ENCODE measurements at places on chromosomes 1 and 21.

DNA sequence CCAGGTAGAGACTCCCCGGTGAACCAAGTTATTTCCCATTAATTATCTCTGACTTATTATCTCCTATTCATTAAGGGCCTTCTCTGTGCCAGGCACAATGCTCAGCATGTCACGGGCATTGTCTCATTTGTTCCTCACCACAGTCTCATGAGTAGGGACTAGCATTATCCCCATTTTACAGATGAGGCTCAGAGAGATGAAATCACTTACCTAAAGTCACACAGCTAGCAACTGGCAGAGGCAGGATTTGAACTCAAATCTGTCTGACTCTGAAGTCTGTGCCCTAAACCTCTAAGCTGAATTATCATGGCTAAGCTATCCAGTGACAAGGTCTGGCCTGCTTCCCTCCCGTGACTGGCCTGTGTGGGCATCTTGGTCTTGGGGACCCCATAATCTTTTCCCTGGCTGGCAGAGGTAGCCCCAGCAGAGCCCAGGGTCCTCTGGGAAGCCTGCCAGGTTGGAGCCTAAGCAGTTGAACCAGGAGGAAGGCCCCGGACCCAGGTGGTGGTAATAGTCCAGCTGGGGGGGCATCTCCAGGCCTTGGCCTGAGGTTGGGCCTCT, 4.5 kb downstream of the MAP7D1 start:
- no peak for DNase-seq

GRCh38 chr1:111878649-111879048, 110.8 kb downstream of the KCND3 start:
- no peak for DNase-seq

GRCh38 chr1:55044617-55045397, 5.5 kb downstream of the PCSK9 start:
- no peak for DNase-seq

GRCh38 chr21:23837564-23837963, 1769.7 kb downstream of the MRPL39 start:
- DNase-seq = no peak

DNA sequence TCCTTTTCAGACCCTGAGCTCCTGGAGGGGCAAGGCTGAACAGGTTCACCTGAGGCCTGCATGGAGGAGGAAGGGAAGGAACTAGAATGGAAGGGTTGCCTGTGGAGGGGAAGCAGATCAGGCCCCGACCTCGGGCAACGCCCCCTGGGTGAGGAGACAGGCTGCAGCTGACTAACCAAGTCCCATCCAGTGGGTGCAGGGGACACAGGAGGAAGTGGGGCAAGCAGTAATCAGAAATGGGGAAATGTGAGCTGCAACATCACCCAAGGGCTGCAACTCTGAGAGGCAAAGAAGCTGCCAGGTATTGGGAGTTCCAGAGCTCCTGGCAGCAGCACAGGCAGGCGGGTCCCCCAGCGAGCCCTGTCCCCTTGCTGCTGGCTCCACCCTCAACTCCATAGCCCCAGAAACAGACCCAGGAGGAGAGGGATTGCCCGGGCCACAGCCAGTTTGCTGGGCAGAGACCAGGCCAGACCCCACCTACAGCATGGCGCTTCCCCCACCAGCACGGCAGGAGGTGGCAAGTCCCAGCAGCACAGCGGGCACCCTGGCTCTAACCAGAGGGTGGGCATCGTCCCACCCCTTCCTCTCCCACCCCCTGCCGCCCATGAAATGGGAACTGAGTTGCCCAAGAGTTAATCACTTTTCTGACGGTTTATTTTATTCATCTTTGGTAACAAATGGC, 38.5 kb downstream of the MRPL37 start:
- no peak for DNase-seq

- no peak for DNase-seq
Measured at GRCh38 chr1:221381910-221382623, 359.8 kb downstream of the DUSP10 start.

GRCh38 chr1:81314513-81315233, 486.1 kb upstream of the ADGRL2 start:
- DNase-seq = no peak

DNA sequence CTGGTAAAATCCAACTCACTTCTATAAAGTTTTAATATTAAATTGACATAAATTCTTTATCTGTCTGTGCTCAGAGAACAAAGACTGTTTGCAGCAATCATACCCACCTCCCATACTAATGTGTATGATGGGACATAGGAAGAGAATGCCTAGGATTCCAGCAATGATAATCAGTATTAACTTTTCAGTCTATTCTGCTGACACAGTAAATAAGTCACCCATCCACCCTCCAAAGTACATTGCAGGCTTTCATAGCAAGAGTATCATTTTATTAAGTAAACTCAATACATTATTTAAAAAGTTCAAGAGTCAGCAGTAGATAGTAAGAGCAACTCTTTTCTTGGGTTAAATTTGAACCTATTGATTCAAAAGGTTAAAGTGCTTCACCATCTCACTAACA, 8.8 kb downstream of the RBM34 start:
- no peak for DNase-seq

- no peak for DNase-seq
Measured at GRCh38 chr1:202547215-202547614, 163.0 kb downstream of the SYT2 start.

DNA sequence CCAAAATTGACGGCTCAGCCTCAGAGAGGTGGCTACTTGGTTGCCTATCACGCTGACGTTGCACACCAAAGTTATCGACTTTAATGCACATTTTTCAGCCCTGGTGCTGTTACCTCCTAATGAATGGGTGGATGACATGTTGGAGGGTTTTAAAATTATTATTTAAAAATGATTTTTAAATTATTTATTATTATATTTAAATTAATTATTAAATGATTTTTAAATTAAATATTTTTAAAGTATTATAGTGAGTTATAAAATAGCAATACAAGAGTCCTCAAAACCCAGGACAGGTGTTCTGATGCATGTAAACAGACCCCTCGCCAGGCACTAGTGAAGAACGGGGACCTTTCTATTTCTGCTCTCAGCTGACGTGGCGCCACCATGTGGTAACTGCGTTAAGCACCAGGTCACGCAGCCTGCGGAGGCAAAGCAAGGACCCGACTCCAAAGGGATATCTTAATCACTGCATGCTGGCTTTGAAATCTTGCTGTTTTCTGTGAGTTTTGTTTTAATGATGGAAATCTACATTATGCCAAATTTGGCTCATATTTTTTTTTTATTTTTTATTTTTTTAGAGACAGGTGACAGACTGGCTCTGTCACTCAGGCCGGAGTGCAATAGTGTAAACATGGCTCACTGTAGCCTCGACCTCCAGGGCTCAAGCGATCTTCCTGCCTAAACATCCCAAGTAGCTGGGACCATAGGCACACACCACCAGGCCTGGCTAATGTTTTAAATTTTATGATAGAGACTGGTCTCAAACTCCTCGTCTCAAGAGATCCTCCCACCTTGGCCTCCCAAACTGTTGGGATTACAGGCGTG, 22.6 kb downstream of the CASP9 start:
- DNase-seq = no peak

DNA sequence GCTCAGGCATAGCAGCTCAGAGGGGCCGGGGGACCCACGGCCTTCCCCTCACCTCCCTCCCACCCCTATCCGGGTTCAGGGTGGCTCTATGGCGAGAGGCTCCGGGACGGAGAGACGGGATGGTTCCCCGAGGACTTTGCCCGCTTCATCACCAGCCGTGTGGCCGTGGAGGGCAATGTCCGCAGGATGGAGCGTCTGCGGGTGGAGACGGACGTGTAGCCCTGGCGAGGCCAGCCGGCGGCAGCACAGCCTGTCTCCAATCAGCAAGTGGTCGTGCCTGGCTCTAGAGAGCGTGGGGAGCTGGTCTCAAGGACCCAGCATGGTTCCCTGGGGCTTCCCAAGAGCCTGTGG, 25.9 kb downstream of the ARHGEF16 start:
- DNase-seq = no peak

DNA sequence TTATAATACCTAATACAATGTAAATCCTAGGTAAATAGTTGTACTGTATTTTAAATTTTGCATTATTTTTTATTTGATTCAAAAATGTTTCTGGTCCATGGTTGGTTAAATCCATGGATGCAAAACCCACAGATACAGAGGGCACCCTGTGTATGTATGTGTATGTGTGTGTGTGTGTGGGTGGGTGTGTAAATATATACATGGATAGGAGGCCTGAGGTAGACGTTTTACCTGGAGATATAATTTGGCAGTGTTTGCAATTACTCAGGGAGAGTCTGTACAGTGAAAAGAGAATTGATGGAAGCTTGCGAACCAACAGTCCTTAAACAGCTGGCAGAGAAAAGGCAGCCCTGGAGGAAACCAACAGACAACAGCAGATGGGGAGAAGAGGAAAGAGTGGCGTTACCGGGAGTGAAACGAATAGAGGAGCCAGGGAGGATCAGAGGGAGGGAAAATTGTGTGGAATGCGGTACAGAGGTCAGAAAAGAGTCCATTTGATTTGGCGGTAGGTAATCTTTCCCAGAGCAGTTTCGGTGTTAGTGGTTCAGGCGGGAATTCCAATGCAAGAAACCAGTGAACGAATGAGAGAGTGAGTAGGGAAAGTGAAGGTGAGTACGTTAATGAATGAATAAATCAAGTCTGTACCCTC, 47.9 kb upstream of the NBL1 start:
- DNase-seq = no peak

- no peak for DNase-seq
Measured at GRCh38 chr21:46340998-46341397, 17.0 kb downstream of the PCNT start.

GRCh38 chr21:38734646-38735365, 70.9 kb upstream of the ETS2 start:
- no peak for DNase-seq

- no peak for DNase-seq
Measured at GRCh38 chr1:39470040-39470439, 21.4 kb upstream of the BMP8A start.

DNA sequence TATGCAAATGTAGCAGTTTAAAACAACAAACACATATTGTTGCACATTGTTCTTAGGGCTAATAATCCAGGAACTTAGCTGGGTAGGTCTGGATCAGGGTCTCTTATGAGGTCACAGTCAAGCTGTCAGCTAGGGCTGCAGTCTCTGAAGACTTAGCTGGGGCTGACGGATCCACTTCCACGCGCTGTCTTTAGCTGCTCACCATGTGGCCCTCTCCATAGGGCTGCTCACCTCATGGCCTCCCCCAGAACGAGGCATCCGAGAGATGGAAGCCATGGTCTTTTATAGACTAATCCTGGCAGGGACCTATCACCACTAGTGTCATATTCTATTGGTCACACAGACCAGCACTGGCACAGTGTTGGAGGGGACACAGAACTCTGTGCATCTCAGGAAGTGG, 8.7 kb upstream of the OXCT2 start:
- DNase-seq = no peak

GRCh38 chr1:204885790-204886189, 15.1 kb downstream of the NFASC start:
- no peak for DNase-seq

DNA sequence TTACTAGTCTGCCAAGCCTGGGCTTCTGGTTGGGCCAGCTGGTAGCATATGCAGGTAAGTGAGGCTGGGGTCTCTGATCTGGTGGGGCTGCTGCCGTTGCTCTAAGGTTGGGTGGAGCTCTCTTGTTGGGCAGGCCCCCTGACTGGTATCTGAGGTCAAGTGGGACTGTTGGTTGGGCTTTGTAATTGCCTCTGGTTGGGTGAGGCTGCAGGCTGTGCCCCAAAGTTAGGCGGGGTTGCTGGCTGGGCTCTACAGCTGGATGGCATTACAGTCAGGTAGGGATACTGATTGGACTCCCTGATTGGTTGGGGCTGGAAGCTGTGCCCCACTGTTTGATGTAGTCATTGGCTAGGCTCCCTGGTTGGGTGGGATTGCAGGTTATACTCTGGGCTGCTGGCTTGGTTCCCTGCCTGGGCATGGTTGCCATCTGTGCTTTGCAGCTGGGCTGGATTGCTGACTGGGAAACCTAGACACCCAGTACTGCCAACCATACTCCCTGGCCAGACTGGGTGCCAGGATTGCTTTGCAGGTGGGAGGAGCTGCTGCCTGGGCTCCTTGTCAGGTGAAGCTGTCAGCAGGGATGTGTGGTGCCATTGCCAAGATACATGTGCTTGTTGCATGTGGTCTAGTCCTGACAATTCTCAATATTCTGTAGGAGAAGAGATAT, 130.5 kb downstream of the RABGAP1L start:
- DNase-seq = no peak

- no peak for DNase-seq
Measured at GRCh38 chr1:33842348-33842747, 21.5 kb upstream of the HMGB4 start.

- no peak for DNase-seq
Measured at GRCh38 chr1:48043622-48044021, 46.4 kb upstream of the TRABD2B start.

GRCh38 chr1:22277662-22278061, 134.8 kb upstream of the WNT4 start:
- no peak for DNase-seq

DNA sequence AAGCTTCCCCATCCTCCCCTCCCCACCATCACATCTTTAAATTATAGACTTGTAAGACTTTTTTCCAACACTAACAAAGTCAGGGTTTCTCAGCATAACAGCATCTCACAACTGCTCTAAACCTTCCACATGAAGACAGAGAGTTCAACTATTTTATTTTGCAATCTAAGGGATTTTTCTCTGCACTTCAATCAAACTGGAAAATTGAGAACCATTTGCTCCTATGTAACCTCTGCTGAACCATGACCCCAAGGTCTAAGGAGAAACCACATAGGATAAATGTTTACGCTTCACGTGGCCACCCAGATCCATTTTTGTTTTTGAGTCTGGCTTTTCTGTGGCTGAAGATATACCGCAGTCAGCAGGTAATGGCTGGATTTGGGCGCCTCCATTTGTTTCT, 13.2 kb downstream of the ERRFI1 start:
- DNase-seq = no peak

DNA sequence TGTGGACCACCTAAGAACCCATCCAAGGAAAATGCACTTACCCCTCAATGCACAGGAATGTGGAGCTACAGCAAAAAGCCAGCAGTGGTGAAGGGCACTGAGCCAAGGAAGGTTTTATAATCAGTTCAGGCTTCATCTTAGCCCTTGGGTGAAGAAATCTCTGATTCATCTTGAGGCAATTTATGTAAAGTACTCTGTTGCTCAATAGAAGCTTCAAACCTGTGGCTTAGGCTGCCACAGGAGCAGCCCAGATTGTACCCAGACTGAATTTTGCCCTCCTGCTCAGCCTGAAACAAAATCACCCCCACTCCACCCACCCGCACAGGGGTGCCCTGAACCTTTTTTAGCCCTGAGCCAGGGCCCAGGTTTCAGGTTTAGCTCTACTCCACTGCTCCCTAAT, at the start of gene S100A12:
TSS of gene S100A12 (minus strand) at position 111 of the 400 bp plus-strand sequence. CDS start 1,029 bp downstream, outside the sequence.
- DNase-seq = no peak

- no peak for DNase-seq
Measured at GRCh38 chr1:58753431-58753866, 30.4 kb downstream of the JUN start.
